CD4-positive, alpha-beta T cell treated with Interleukin-2 at 100 ng/mL for 4 hours (primary cell): ENCODE measurements at places on chromosomes 13 and 19.

GRCh38 chr13:94394723-94395122 is 84.8 kb downstream of the DCT start:
- DNase-seq = no peak

DNA sequence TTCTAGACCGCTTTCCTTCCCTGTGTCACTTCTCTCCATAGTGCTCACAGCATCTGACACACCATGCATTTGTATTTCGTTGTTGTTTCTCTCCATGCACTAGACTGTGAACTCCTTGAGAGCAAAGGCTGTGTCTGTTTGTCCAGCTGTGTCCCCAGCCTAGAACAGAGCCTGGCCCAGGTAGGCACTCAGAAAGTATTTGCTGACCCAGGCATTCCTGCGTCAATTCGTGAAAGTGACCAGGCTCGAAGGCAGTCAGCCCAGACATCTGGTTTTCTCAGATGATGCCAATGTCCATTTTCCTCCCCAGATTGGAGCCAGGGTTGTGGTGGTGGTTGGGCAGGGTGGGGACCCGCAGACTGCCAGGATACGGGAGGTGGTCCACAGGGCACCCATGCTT is 164.8 kb downstream of the ZNF536 start:
- no peak for DNase-seq

DNA sequence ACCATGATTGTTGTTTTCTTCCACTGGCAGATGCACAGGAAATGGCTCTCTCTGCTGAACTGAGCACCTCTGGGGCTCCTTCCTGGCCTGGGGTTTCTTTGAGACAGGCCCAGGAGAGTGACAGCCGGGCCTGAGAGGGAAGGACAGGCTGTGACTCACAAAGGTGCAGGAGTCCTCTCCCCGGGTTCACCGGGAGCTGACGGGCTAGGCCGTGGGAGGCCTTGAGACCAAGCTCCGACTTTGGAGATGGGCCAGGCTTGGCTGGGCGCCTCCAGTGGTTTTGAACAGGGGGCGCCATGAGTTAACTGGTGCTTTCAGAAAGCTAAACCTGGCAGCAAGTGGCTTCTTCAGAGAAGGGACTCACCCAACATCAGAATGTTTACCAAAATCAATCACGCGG is 143.4 kb downstream of the URI1 start:
- no peak for DNase-seq

DNA sequence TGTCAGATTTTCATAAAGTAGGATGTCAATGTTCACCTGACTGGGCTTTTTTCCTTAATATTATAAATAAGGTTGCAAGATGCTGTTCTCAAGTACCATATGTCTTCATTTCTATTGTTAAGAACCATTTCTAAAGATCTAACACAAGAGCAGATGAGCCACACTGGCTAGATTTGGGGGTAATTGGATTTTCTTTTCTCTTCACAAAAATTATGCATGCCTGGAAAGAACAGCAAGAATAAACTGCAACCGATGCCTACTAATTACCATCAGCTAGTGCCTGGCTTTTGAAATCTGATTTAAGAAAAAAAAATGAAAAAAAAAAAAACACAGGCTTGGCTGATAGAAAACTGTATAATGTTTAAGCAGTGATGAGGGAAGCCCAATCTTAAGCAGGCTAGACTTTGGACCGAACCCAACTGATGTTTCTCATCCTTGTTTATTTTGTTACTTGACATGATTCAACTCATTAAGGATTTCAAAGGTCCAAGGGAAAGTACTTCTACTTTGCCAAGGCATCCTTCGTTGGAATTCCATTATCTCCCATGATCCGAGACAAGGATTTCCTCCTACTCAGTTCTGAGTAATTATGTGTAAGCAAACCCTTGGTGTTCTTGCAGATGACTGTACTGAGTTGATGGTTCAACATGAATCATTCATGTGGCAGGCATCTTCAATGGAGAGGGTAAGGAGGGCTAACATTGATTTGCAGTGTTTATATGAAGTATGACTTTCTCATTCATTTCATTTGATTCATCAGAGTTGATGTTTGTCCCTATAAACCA is 300.5 kb downstream of the SPRY2 start:
- no peak for DNase-seq
